Upper lobe of left lung (tissue), 6 donors: ENCODE measurements at places on chromosomes 11 and 22. TPM values are rescaled to one million over a fixed set of nuclear protein-coding genes. Genes with fewer than 3 reads are reported as not detected.

- no peak overlapping the region for H3K4me3 ChIP-seq
- no peak for DNase-seq
- no peaks in the 10 kb centered on the region for H3K27me3 ChIP-seq
- peaks cover 5% of the 10 kb centered on the region for H3K4me1 ChIP-seq
- no peaks in the 10 kb centered on the region for H3K36me3 ChIP-seq
Measured at GRCh38 chr22:17767233-17768065, 6.8 kb downstream of the BID start.

GRCh38 chr22:37363261-37363992 is 63.9 kb downstream of the ELFN2 start:
- no peaks in the 10 kb centered on the region for H3K4me1 ChIP-seq
- H3K27ac ChIP-seq = no peak overlapping the region
- no peak for DNase-seq
- no peaks in the 10 kb centered on the region for H3K27me3 ChIP-seq
- H3K36me3 ChIP-seq = no peaks in the 10 kb centered on the region
- H3K4me3 ChIP-seq = no peak overlapping the region

GRCh38 chr11:130580891-130581492 is 132.5 kb downstream of the ADAMTS15 start:
- H3K27ac ChIP-seq = peak overlapping the region; percentile 46
- H3K4me1 ChIP-seq = no peaks in the 10 kb centered on the region
- DNase-seq = no peak
- H3K4me3 ChIP-seq = no peak overlapping the region
- H3K27me3 ChIP-seq = no peaks in the 10 kb centered on the region

The OR2AT4 gene
- not detected for total RNA-seq

DNA sequence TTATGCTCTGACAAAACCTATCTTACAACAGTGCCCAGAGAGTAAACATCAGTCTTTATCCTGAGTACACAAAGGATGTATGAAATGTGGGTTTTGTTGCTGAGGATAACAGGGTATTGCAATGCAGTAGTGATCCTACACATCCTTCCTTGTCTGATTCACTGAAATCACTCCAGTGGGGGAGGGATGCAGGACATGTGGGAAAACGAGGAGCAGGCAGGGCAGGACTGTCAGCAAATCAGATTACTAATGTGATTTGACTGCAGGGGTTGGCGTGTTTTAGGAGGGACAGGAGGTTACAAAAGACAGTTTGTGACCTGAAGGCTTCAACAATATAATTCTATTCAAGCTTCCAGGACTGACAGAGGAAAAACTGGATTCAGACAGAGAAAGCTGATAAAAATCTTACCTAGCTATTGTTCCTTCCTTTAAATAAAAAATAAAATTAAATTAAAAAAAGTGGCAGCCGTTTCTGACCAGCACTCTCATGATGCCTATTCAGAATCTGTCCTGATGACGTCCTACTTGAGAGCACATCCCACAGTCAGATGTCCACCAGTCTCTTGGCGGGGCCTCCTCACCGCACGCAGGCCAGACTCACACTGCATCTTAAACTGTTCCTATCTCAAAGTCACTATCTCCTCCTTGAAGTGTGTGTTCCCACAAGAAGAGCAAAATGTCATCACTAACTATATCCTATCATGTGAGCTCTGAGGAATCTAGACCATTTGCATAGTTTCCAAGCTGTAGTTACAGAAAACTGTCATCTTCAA is 50.6 kb upstream of the MN1 start:
- H3K36me3 ChIP-seq = peaks cover 11% of the 10 kb centered on the region
- H3K27ac ChIP-seq = no peak overlapping the region
- H3K4me3 ChIP-seq = no peak overlapping the region
- DNase-seq = no peak
- no peaks in the 10 kb centered on the region for H3K27me3 ChIP-seq

GRCh38 chr11:83027794-83028193 is 43.9 kb downstream of the RAB30 start:
- no peaks in the 10 kb centered on the region for H3K27me3 ChIP-seq
- no peak overlapping the region for H3K27ac ChIP-seq
- no peak for DNase-seq

DNA sequence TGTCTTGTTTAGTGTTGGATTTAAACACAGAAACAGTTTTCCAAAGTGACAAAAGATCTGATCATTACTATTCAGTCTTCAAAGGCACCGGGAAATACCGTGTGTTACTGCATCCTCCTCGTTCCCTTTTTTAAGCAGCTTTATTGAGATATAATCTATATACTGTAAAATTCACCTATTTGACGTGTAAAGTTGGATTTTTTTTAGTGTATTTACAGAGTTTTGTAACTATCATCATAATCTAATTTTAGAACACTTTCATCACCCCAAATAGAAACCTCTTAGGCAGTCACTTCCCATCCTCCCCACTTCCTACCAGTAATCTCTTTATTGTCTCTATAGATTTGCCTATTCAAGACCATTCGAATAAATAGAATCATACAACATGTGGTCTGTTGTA is 1.4 kb downstream of the ANO5 start:
- no peak overlapping the region for H3K27ac ChIP-seq
- no peak for DNase-seq
- no peaks in the 10 kb centered on the region for H3K27me3 ChIP-seq
- H3K4me3 ChIP-seq = peak overlapping the region; percentile 74
- H3K36me3 ChIP-seq = no peaks in the 10 kb centered on the region

The ST14 gene
- total RNA-seq = 70.9 TPM

The PHOX2A gene
- total RNA-seq = not detected

DNA sequence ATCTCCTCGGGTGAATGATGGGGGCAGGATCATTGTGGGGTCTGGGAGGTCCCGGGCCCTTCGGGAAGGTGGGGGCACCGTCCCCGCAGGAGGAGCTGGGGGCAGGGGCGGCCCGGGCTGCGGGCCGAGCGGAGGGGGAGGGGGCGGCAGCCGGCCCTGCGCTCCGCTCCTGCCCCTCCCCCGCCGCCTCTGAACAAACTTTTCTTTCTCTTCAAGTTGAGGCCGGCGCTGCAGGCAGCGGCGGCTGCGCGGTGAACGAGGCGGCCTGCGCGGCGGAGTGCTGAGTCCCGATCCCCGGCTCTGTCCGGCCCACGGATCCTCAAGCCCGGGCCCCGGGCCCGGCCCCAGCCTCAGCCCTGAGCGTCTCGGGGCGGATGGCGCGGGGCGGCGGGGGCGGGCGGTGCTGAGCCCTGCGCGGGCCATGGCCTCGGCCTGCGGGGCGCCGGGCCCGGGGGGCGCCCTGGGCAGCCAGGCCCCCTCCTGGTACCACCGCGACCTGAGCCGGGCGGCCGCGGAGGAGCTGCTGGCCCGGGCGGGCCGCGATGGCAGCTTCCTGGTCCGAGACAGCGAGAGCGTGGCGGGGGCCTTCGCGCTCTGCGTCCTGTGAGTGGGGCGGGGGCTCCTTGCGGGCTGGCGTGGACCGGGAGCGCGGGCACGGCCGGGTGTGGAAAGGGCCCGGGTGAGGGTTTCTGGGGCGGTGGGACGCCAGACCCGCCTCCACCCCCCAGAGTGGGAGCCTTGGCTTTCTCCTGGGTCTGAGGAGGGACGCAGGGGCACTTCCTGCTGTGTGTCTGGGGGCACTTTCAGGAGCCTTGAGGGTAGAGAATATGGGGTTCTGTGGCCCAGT is at the start of gene INPPL1:
INPPL1 (plus strand) TSS at position 204 of the 847 bp plus-strand sequence; CDS start at position 422, 218 bp downstream.
- peak within 1 kb of the TSS; percentile 98 for H3K27ac ChIP-seq
- H3K27me3 ChIP-seq = no peaks in the 10 kb centered on the region
- H3K36me3 ChIP-seq = peaks cover 29% of the 10 kb centered on the region
- H3K4me1 ChIP-seq = peaks cover 26% of the 10 kb centered on the region
- DNase-seq = peak; percentile 92

- no peaks in the 10 kb centered on the region for H3K4me1 ChIP-seq
- H3K4me3 ChIP-seq = no peak overlapping the region
- no peak overlapping the region for H3K27ac ChIP-seq
- no peak for DNase-seq
- H3K36me3 ChIP-seq = no peaks in the 10 kb centered on the region
Measured at GRCh38 chr11:61460986-61461385, 31.1 kb downstream of the SDHAF2 start.

GRCh38 chr11:72253392-72253791 is 9.4 kb upstream of the PHOX2A start:
- no peaks in the 10 kb centered on the region for H3K27me3 ChIP-seq
- DNase-seq = no peak
- H3K4me1 ChIP-seq = no peaks in the 10 kb centered on the region

DNA sequence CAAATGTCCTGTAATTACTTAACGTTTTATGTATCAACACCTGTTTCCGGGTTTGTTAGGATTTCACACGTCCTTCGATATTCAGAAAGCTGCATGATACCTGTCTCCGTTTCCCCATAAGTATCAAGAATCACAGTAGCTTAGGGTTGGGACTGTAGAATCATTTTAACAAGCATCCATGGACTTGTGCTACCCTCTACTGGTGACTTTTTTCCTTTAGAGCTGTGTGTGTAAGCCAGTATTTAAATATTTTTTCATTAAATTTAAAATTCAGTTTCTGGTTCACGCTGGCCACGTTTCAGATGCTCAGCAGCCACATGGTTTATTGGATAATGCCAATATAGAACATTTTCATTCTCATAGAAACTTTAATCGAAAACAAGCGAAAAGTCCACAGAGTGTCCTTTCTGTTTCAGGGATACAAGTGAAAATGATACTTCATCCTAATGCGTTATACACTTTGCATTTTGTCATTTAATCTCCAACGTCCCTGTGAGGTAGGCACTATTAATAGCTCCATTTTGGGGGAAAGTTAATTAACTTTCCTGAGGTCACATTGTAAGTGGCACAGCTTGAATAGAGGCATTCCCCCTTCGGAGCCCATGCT is 61.5 kb upstream of the SLC25A18 start:
- no peaks in the 10 kb centered on the region for H3K27me3 ChIP-seq
- no peak overlapping the region for H3K27ac ChIP-seq
- H3K36me3 ChIP-seq = no peaks in the 10 kb centered on the region
- no peaks in the 10 kb centered on the region for H3K4me1 ChIP-seq
- DNase-seq = no peak

DNA sequence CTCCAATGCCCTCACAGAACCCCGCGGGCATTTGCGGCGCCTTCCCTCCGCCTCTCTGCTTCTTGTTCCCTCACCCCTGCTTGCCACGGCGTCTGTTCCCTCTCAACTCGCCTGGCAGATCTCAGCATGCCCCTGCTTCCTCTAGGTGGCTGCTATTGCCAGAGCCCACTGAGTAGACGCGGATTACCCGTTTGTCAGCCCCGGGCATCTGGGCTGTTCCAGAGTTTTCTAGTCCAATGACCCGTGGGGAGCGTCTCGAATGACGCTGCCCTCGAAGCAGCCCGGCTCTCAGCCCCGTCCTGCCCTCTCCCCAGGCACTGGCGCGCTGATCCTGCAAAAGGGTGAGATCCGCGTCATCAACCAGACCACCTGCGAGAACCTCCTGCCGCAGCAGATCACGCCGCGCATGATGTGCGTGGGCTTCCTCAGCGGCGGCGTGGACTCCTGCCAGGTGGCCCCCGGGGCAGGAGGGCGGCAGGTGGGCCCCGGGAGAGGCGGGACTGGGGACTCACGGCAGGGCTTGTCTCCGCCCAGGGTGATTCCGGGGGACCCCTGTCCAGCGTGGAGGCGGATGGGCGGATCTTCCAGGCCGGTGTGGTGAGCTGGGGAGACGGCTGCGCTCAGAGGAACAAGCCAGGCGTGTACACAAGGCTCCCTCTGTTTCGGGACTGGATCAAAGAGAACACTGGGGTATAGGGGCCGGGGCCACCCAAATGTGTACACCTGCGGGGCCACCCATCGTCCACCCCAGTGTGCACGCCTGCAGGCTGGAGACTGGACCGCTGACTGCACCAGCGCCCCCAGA is 49.7 kb downstream of the ST14 start:
- H3K27ac ChIP-seq = no peak overlapping the region
- H3K36me3 ChIP-seq = no peaks in the 10 kb centered on the region
- peak; percentile 15 for DNase-seq

DNA sequence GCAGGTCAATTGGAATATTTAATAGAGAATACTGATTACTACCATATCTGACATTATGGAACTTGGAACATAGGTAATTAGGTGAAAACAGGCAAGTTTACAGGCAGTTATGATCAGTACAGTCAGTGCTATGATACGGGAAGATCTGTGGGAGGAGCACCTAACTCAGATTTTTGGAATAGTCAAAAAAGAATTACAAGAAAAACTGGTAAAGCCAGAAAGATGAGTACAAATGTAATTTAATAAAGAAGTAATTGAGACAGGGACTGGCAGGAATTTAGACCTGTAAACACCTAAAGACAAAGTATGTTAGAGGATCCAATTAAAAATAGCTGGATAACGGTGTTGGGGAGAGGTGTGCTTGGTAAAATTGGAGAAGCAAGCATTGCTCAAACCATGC is 206.5 kb upstream of the ANO5 start:
- no peaks in the 10 kb centered on the region for H3K36me3 ChIP-seq
- no peak overlapping the region for H3K4me3 ChIP-seq
- H3K4me1 ChIP-seq = no peaks in the 10 kb centered on the region
- no peak overlapping the region for H3K27ac ChIP-seq
- DNase-seq = no peak
- no peaks in the 10 kb centered on the region for H3K27me3 ChIP-seq
